Activated naive CD4-positive, alpha-beta T cell treated with anti-CD3 and anti-CD28 coated beads, Interleukin-2, amount 10 ng/mL, durations not matched to agents 7 days and 5 days (primary cell): ENCODE measurements at places on chromosomes 7 and 10.

GRCh38 chr7:71668572-71668971, 536.6 kb downstream of the GALNT17 start:
- no peak for DNase-seq

GRCh38 chr10:94677691-94678090, 5.8 kb upstream of the CYP2C18 start:
- no peak for DNase-seq

DNA sequence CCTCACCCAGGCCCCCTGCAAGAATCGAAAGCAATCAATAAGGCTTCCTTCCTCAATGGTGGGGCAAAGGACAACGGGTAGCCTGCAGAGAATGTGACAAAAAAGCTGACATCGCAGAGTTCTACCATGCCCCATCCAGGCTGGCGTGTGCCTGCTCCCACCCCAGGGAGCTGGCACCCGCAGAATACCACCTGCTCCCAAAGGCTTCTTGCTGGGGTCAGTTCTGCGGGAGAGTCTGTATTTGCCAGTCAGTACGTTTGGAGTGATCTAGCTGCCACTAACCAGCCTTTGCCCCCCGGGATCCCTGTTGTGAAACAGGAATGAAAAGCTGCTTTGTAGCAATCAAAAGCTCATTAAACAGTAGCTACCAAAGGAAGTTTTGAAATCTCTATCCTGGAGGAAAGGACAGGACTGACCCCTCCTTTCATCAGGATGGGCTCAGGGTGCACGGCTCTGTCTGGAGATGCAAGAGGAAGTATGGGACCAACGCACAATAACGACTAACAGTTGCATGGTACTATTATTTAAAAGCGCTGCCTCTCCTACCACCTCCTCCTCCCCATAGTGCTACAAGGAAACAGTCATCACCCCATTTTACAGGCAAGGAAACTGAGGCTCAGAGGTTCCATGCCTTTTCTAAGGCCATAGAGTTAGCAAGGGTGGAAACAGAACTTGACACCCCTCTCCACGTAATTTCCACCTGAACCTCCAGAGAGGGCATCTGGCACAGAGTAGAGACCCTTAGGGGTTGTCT, 67.0 kb downstream of the FGFR2 start:
- DNase-seq, result no peak

- peak; percentile 41 for DNase-seq
Observed at GRCh38 chr10:35462491-35462934, 126.2 kb downstream of the CCNY start.

DNA sequence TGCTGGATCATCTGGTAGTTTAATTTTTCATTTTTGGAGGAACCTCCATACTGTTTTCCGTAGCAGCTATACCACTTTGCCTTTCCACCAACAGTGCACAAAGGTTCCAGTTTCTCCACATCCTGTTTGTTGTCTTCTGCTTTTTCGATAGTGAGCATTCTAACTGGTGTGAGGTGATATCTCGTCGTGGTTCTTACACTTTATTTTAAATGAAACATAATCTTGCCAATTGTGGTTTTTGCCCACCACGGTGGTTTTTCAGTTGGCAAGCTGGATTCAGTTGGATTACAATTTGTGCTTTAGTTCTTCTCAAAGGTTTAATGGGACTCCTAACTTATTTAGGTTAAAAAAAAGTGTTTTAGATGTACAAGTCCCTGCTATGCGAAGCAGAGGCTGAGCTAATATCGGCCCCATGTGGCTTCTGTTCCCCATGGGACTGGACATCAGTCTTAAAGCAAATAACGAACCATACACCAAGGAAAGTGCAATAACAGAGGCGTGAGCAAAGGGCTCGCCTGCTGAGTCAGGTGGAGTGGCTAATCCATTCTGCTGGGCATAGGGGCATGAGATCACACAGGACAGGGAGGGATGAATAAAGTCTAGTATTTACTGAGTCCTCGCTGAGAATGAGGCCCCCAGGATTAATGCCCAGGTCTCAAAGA, 153.6 kb downstream of the AOAH start:
- DNase-seq, result no peak

DNA sequence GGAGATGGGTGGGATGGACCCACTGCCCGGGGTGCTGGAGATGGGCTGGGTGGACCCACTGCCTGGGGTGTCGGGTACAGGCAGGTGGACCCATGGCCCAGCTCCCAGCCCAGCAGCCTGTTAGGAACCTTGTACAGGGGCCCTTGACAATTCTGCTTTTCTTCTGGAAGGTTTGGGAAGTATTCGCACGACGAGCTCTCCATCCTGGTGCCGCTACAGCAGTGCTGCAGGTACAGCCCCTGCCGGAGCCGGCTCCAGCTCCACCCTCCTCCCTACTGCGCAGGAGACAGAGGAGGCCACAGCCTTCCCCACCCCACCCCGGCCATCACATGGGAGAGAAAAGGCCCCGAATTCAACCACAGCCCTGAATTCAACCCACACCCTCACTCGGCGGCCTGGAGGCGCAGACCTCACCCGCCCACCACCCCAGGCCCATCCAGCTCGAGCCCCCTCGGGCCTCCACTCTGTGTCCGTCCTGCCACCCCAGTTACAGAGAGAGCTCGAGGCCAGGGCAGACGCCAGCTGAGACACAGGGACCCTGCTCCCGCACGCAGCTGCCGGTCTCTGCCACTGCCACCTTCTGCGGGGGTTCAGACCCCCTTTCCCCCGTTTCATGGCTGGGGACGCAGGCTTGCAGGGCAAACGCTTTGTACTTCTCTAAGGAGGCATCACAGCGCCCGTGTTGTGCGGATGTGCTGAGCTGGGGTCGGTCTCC, 31.3 kb upstream of the FOXL3 start:
- no peak for DNase-seq

GRCh38 chr7:139861803-139862202, 32.7 kb downstream of the TBXAS1 start:
- DNase-seq, result no peak

DNA sequence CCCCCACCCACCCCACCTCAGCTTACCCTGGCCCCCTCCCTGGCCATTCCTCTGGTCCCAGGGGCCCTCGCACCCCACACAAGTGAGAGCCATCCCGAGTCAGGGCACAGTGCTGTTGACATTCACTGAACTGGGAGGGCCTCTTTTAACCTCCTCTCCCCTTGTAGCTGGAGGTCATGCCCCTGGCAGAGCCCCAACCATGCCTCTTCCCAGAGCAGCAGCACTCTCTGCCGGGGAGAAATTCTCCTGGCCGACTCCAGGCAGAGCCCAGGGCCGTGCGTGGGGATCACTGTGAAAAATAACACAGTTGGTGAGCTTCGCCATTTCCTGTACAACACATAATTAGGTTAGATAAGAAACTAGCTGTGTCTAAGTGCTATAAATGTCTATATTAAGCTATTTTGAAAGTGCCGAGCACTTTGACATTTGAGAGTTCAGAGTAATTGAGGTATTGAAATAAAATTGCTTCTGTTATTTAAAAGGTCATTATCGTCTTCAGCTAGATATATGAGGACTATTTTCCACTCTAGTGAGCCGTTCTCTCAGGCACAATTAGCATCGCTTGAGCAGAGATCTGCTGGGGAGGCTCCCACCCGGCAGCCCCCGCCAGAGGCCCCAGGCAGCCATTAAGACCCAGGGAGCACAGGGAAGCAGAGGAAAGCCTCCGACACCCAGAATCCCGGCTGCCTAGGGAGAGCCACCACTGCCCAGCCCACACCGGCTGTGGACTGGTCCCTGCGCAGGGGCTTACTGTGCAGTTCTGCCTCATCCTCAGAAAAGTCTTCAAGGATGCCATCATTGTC, 62.4 kb upstream of the LRRC18 start:
- DNase-seq, result no peak

- no peak for DNase-seq
Observed at GRCh38 chr10:22647244-22647643, 67.1 kb downstream of the PIP4K2A start.

GRCh38 chr10:112335111-112335867, 38.6 kb upstream of the ACSL5 start:
- DNase-seq, result no peak

- DNase-seq, result no peak
Observed at GRCh38 chr7:14604606-14605005, 297.9 kb downstream of the DGKB start.

DNA sequence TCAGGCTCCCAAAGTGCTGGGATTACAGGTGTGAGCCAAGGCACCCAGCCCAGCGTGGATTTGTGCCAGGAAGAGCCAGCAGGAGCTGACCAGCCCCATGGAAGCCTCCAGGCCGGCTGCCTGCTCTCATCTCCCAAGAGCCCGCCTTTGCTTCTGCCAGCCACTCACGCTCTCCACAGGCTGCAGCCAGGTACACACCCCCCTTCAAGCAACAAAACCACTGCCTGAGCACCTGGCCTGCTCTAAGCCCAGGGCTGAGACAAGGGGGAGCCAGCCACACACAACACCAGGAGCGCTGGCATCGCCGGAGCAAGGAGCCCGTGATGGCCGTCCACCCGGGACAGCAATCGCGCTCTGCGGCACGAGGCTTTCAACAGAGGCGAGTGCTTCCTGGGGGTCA, 34.5 kb downstream of the MAD1L1 start:
- no peak for DNase-seq

- DNase-seq, result peak; percentile 79
Observed at GRCh38 chr10:5283305-5284158, 81.2 kb upstream of the UCN3 start.

GRCh38 chr10:3426190-3426845, 253.7 kb upstream of the PITRM1 start:
- DNase-seq, result no peak

- no peak for DNase-seq
Observed at GRCh38 chr10:4473977-4474376, 352.0 kb upstream of the AKR1E2 start.

- no peak for DNase-seq
Observed at GRCh38 chr7:146654048-146654447, 537.4 kb downstream of the CNTNAP2 start.
